ENCODE measurements at places on chromosomes 11 and 22. TPM values are rescaled to one million over a fixed set of nuclear protein-coding genes. Genes with fewer than 3 reads are reported as not detected.

- peak overlapping the region; percentile 78 for H3K27ac ChIP-seq
- H3K4me1 ChIP-seq, result peaks cover 51% of the 10 kb centered on the region
- no peak overlapping the region for H3K4me3 ChIP-seq
These were observed 89.4 kb downstream of the LDLRAD3 start for GRCh38 chr11:36033082-36033751.

GRCh38 chr11:129973068-129973467 is 29.6 kb downstream of the PRDM10 start:
- no peaks in the 10 kb centered on the region for H3K27me3 ChIP-seq
- DNase-seq, result no peak
- H3K36me3 ChIP-seq, result no peaks in the 10 kb centered on the region

Gene C22orf31
- not detected for total RNA-seq

GRCh38 chr11:101949680-101950220 is 33.4 kb upstream of the ANGPTL5 start:
- H3K27ac ChIP-seq, result no peak overlapping the region
- H3K36me3 ChIP-seq, result no peaks in the 10 kb centered on the region
- no peaks in the 10 kb centered on the region for H3K4me1 ChIP-seq

Gene APOL6
- total RNA-seq, result 13.9 TPM

Gene SLC22A12
- total RNA-seq, result not detected

GRCh38 chr22:32177221-32177765 is 18.2 kb upstream of the C22orf42 start:
- H3K4me1 ChIP-seq, result no peaks in the 10 kb centered on the region
- H3K4me3 ChIP-seq, result no peak overlapping the region
- no peak overlapping the region for H3K27ac ChIP-seq
- H3K27me3 ChIP-seq, result no peaks in the 10 kb centered on the region
- DNase-seq, result no peak
- H3K36me3 ChIP-seq, result no peaks in the 10 kb centered on the region

Gene EMID1
- total RNA-seq, result 8.9 TPM

GRCh38 chr11:132997396-132997795 is 534.9 kb downstream of the OPCML start:
- no peak overlapping the region for H3K27ac ChIP-seq
- no peaks in the 10 kb centered on the region for H3K4me1 ChIP-seq
- no peaks in the 10 kb centered on the region for H3K27me3 ChIP-seq
- DNase-seq, result no peak
- no peak overlapping the region for H3K4me3 ChIP-seq

Gene AIFM3
- 0.73 TPM for total RNA-seq

Gene GRIA4
- total RNA-seq, result not detected

DNA sequence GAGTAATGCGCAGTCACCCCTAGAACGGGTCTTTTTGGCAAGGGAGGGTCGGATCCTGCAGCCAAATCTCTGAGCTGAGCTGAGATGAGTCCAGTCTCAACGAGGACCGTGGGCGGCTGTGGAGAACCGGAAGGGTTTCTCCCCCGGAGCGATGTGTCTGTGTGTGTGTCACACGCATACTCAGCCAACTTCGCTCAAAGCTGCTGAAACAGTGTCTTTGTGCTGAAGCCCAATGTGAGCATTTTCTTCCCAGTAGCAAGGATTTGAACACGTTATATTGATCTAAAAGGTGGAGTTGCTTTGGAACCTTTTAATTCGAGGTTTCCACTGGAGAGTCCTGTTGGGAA is 1.4 kb upstream of the CELSR1 start:
- no peaks in the 10 kb centered on the region for H3K27me3 ChIP-seq
- H3K27ac ChIP-seq, result no peak overlapping the region
- no peak for DNase-seq

Gene SYNGR1
- total RNA-seq, result 21.9 TPM

Gene TYMP
- 3.7 TPM for total RNA-seq

Gene KCNQ1OT1
- total RNA-seq, result 8.2 TPM

Gene OR8J3
- not detected for total RNA-seq

Gene CXCR5
- total RNA-seq, result not detected

DNA sequence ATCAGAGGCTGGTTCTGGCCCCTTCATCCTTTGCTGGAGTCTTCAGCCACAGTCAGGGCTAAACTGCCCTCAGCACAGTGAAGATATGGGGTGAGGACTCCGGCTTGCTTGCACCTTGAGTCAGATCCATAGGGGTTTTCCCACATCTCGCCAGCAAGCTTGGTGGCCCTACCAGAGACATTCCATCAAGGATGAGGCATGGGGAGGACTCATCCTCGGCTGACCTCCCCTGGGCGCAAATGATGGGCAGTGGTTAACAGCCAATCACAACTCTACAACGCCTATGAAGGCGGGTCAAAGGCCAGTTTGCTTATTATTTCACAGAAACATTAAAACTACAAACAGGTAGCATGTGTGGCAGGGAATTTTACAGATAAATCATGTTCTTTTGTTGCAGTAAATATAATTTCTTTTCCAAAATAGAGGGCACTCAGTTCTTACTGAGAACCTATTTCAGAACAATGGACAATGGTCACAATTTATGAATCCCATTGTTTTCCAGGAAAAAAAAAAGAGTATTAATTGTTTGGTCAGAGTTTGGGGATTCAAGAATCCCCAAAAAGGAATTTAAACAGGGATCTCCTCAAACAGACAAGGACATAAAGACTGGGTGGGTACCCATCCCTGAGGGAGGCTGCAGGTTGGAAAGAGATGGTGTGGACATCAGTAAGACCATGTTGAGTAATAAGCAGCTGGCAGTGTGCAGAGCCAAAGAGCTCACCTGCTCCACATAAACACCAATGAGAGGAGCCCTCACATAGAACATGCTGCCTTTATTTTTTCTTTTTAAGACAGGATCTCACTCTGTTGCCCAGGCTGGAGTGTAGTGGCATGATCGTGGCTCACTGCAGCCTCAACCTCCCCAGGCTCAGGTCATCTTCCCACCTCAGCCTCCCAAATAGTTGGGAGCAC is 14.8 kb downstream of the PLAAT3 start:
- H3K4me1 ChIP-seq, result no peaks in the 10 kb centered on the region
- H3K4me3 ChIP-seq, result no peak overlapping the region
- H3K27me3 ChIP-seq, result no peaks in the 10 kb centered on the region
- no peak for DNase-seq
- H3K27ac ChIP-seq, result no peak overlapping the region

DNA sequence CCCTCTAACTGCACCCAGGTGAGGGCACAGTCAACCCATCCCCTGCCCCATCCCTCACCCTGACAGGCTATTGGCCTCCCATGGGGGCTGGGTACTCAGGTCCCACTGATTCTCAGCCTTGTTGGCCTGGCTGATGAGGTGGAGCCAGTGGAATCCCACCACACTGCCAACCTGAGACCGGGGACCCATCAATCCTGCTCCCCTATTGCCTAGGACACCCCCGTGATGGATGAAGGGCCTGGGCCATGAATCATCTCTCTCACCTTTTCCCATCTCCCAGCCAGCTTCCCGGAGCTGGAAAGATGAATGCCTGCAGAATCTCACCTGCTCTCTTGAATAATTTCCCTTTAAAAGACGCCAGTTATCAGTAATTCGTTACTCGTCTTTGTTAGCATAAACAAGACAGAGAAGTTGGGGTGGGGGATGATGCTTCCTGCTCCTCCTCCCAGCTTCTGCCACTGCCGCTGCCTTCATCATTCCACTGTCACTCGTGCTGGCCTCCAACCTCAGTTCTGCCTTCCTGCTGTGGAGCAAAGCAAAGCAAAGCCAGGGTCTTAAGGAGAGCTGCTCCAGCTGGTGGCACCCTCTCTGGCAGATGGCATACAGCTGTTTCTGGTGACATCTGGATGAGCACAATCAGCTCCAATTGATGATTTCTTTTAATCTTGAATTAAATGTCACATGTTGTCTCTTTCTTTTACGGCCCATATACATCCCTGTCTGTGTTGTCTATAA is 204.0 kb upstream of the NECTIN1 start:
- H3K27me3 ChIP-seq, result no peaks in the 10 kb centered on the region
- H3K27ac ChIP-seq, result no peak overlapping the region
- no peaks in the 10 kb centered on the region for H3K36me3 ChIP-seq
- DNase-seq, result no peak
- no peak overlapping the region for H3K4me3 ChIP-seq

- H3K27ac ChIP-seq, result no peak overlapping the region
- H3K4me1 ChIP-seq, result peaks cover 6% of the 10 kb centered on the region
- DNase-seq, result no peak
- no peaks in the 10 kb centered on the region for H3K36me3 ChIP-seq
- no peak overlapping the region for H3K4me3 ChIP-seq
- no peaks in the 10 kb centered on the region for H3K27me3 ChIP-seq
These were observed 9.4 kb downstream of the ACTN3 start for GRCh38 chr11:66556086-66556485.
